Renal cortical epithelial cell (primary cell): ENCODE measurements at places on chromosomes 12 and 14. TPM values are rescaled to one million over a fixed set of nuclear protein-coding genes. Genes with fewer than 3 reads are reported as not detected.

- DNase-seq = peak; percentile 17
Measured at GRCh38 chr12:47343684-47344567, 264.2 kb upstream of the AMIGO2 start.

TMEM229B gene
- total RNA-seq = 0.69 and 3.9 TPM in 2 replicates

KRT85 gene
- total RNA-seq = not detected in 2 replicates

GRCh38 chr12:5723071-5723470, 222.0 kb downstream of the ANO2 start:
- no peak for DNase-seq

KRT71 gene
- total RNA-seq = not detected in 2 replicates

- no peak for DNase-seq
Measured at GRCh38 chr12:56599797-56600196, 30.3 kb downstream of the BAZ2A start.

MEG3 gene
- 0.69 and 14.3 TPM in 2 replicates for total RNA-seq

BEST3 gene
- total RNA-seq = 0.55 and 0.87 TPM in 2 replicates

DNA sequence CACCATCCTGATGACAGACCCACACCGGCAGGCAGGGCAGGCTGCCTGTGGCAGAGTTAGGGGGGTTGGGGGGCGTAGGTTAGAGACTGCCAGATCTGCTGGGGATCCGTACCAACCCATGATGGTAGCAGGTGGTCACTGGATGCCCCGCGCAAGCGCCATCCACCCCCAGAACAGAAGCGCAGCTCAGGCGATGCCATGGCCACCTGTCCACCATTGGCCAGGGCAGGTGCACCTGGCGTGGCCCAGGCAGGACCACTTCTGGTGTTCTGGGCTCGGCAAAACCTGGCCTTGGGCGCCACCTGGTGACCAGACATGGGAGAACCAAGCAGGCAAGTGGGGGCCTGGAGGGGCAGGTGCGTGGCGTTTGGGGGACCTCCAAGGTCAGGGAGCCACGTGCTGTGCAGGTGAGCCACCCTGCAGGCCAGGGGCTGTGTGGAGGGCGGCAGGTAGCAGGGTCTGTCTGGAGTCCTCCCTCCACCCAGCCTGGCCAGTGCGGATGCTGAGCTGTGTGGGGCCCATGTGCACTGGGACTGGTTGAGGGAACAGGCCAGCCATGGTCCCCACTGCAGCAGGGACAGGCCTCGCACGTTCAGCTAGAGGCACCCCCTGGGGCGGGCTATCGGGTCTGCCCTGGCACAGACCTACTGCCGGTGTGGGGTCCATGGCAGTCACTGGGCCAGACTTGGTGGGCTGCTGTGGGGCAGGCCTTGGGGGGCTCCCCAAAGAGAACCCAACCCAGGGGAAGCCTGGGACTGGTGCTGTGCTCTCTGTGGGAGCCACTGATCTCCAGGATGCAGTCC, 15.6 kb downstream of the BAG5 start:
- DNase-seq = no peak

DNA sequence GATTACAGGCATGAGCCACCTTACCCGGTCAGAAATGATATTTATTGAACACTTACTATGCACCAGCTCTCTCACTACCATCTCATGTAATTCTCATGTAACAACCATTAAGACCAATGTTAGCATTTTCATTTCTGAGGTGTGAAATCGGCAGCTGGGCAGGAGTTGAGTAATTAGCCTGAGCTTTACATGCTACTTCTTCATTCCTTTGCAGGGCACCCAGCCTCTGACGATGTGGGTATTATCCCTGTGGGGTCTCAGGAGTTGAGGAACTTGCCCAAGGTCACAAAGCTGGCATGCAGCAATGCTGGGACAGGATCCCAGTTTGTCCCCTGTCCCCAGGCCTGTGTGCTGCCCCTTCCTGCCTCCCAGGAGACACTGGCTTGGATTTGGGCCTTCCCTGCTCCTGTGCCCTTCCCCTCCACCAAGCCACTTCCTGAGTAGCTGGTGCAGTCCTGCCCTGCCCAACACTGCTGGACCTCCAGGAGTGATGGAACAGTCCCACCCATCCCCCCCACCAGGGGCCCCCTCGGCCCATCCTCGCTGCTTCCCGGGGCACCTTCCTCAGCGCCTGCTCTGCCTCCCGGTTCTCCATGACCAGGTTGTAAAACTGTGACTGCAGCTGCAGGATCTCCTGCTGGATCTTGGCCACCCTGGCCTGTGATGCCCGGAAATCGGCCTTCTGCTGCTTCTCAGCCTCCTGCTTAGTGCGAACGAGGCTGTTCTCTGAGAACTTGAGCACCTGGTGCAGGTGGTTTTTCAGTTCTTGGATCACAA, 14.7 kb downstream of the RITA1 start:
- DNase-seq = no peak

- DNase-seq = peak; percentile 8
Measured at GRCh38 chr12:21774358-21775132, at the start of gene KCNJ8. Gene KCNJ8, minus strand, starts transcription at chr12:21774706. Its CDS starts 1,090 bp downstream, at chr12:21773616.

DNA sequence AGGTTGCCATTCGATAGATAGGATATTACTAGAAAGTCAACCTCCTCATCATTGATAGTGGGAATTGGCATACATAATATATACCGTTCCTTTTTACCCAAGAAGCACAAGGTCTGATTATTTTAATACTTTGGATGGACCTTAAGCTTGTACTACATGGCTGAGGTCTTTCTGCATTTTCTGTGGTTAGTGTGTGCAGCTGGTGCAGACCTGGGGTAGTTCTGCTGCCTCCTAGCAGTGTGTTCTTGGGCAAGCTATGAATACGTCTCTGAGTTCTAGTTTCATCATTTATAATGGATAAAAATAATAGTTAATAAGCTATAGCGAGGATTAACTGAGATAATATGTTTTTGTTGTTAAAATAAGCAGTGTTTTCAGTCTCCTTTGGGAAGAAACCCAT, 2.2 kb downstream of the ZDHHC17 start:
- no peak for DNase-seq

NPFF gene
- total RNA-seq = not detected in 2 replicates

SDSL gene
- total RNA-seq = 10.1 and 12.5 TPM in 2 replicates

FOS gene
- 0.87 and 80.4 TPM in 2 replicates for total RNA-seq

NRL gene
- total RNA-seq = 1.6 and 2.4 TPM in 2 replicates

DNA sequence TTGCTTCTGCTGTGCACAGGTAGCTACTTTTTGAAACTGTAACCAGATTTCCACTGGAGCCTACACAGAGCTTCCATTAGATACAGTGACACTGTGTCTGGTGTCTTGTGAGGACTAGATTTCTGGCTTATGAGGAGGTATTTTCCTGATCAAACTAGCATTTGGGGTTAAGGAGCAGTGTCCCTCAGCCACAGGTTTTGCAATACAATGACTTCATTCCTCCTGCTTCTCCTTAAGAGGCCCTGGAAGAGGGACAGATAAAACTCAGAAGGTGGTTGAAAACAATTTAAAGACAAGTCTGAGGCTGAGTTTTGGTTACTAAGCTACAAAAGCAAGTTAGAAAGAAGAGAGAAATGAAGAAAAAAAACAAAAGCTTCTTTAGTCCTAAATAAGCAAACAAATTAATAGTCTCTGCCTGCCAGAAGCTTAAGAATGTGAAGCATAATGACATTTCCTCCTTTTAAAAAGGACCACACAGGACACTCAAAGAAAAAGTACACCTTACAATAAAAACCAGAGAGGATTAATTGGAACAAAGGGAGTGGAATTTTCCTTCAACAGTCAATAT, 53.0 kb downstream of the PKP2 start:
- peak; percentile 69 for DNase-seq

- DNase-seq = no peak
Measured at GRCh38 chr12:20450591-20451180, 82.3 kb downstream of the PDE3A start.

GRCh38 chr12:12445882-12446181, 89.0 kb downstream of the BORCS5 start:
- no peak for DNase-seq

C12orf57 gene
- 38.0 and 62.4 TPM in 2 replicates for total RNA-seq

DNA sequence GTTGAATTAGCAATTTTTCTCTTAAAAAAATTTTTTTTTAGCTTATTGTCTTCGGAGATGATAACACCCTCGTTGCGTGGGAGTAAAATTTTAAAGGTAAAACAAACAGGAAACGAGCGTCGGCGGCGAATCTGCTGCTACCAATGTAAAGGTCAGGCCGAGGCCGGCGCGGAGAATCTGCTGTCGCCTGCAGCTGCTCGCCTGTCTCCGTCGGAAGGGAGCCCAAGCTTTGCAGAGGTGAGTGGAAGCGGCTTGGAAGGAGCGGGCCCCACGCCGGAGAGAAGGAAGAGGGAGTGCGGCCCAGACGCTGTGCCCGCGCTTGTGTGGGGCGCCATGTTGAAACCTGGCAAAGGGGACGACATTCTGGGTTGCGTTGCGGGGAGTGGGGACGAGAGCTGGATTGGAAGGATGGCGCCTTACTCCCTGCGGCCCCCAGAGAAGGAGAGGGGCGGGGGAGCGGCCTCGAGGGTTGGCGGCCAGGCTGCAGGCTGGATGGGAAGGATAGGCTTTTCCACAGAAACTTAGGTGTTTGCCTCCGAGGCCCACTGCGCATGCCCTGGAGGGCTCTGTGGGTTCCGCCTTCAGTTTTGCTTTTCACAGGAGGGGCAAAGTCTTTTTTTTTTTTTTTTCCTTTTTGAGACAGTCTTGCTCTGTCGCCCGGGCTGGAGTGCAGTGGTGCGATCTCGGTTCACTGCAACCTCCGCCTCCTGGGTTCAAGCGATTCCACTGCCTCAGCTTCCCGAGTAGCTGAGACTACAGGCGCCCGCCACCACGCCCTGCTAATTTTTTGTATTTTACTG, at the start of gene SNRNP35:
SNRNP35 (plus strand) TSS at position 160 of the 800 bp plus-strand sequence. CDS start 7,402 bp downstream, outside the sequence.
- DNase-seq = peak; percentile 74

DNA sequence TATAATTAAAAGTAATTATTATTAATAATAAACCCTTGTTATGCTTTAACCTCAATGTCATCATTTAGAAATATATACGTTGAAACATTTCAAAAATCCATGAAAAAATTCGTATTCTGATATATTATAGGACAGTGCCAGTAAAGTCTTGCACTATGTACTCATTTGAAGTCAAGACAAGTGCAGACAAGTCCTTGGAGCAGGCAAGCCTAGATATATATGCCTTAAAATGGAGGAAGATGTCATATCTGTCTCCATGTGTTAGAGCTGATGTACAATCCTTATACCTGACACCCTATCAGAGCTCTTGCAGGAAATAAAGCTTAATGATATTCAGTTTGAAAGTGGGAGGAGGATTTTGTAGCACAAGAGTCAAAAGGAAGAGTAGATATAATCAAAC, 310.4 kb downstream of the KCNH5 start:
- no peak for DNase-seq

- no peak for DNase-seq
Measured at GRCh38 chr14:94935706-94936300, 165.9 kb upstream of the GSC start.

- DNase-seq = no peak
Measured at GRCh38 chr14:91729756-91730155, 2.1 kb downstream of the CATSPERB start.

IL23A gene
- total RNA-seq = 1.7 and 25.2 TPM in 2 replicates

DNA sequence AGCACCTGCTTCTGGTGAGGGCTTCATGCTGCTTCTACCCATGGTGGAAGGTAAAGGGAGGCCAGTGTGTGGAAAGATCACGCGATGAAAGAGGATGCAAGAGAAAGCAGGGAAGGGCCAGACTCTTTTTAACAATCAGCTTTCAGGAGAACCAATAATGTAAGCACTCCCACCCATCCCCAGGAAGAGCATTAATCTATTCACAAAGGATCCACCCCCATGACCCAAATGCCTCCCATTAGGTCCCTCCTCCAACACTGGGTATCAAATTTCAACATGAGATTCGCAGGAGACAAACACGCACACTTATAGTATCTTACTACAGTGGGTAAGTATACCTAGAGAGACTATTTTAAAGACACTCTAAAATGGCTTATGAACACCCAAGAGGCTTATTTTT, 80.5 kb upstream of the TMCC3 start:
- DNase-seq = no peak

DNA sequence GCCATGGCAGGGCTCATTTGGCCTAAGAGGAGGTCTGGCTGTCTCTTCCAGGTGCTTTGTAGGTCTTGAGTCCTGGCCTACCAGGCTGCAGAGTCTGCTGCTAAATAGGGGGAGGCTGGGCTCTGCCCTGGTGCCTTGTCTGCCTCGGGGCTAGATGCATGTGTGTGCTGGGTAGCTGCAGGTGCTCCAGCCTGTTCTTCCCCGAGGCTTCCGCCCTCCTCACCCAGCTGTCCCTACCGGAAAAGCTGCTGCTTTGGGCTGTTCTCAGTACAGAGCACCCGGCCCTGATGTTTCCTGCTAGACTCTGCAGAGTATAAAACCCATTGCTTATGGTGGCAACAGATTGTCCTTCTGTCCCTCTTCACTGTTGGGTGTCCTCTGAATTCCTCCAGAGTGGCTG, 37.7 kb downstream of the RAB35 start:
- no peak for DNase-seq

- no peak for DNase-seq
Measured at GRCh38 chr12:88617352-88617751, 37.1 kb upstream of the KITLG start.

GRCh38 chr12:57554453-57554852, 4.6 kb downstream of the KIF5A start:
- no peak for DNase-seq

- no peak for DNase-seq
Measured at GRCh38 chr14:55318694-55319093, 47.5 kb downstream of the FBXO34 start.

- no peak for DNase-seq
Measured at GRCh38 chr12:104472748-104473147, 16.0 kb downstream of the CHST11 start.

DNA sequence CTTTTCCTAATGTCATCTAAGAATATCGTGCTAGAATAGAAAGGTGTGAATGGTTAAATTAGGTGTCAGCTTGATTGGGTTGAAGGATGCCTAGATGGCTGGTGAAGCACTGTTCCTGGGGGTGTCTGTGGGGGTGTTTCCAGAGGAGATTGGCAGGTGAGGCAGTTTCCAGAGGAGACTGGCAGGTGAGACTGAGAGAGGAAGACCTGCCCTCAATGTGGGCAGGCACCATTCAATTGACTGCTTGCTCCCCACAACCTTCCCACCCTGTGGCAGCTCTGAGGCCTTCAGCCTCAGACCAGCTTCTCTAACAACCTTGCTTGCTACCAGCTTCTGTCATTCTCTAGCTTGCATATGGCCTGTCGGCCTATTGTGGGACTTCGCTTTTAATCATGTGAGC, 9.2 kb downstream of the RNASE9 start:
- DNase-seq = no peak
